Stimulated activated CD4-positive, alpha-beta T cell treated with anti-CD3 and anti-CD28 coated beads, TNF-alpha, amount 100 ng/mL, for 1 hour (primary cell): ENCODE measurements at places on chromosomes 5 and 9.

GRCh38 chr9:84513473-84513872, 156.1 kb upstream of the NTRK2 start:
- DNase-seq, result no peak

DNA sequence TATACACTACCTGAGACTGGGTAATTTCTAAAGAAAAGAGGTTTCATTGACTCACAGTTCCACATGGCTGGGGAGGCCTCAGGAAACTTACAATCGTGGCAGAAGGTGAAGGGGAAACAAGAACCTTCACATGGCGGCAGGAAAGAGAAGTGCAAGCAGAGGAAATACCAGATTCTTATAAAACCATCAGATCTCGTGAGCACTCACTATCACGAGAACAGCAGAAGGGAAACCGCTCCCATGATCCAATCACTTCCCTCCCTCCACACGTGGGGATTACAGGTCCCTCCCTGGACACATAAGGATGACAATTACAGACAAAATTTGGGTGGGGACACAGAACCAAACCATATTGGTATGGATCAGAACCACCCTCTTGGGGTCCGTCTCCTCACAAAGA, 44.2 kb upstream of the SPIN1 start:
- DNase-seq, result no peak

- DNase-seq, result no peak
Measured at GRCh38 chr5:104361932-104362331, 799.3 kb upstream of the NUDT12 start.

DNA sequence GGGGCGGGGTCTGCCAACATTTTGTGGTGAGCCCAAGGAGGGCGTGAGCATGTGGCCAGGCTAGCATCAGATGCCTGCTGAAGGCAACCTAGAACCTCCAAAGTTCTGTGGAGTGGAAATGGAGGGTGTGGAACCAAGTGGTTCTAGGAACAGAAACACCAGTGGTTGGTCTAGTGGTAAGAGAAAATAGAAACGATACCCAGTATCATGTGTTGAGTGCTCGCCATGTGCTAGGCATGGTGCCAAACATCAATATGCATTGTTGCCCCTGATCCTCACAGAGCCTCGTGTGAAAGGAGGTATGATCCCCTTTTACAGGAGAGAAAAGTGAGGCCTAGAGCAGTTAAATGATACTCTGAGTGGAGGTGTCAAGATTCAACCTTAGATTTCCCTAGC, 31.5 kb upstream of the MVB12B start:
- no peak for DNase-seq

DNA sequence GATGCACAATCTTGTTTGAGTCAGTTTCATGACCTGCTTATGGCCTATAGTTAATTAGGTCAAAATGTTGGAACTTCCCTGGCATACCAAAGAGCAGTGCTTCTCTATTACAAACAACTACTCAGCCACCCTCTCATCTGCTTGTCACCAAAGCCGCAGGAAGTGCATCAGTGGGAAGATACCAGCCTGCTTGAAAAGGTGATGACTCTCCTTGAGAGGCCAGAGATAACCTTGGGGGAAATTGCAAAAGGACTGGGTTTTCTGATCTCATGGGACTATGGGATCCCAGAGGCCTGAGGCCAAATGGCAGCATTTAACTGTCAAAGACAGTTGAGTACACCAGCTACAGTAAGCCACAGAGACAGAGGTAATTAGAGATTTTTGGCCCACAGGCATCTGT, 69.9 kb downstream of the C9orf57 start:
- no peak for DNase-seq

GRCh38 chr9:88936668-88937067, 54.6 kb upstream of the S1PR3 start:
- no peak for DNase-seq

DNA sequence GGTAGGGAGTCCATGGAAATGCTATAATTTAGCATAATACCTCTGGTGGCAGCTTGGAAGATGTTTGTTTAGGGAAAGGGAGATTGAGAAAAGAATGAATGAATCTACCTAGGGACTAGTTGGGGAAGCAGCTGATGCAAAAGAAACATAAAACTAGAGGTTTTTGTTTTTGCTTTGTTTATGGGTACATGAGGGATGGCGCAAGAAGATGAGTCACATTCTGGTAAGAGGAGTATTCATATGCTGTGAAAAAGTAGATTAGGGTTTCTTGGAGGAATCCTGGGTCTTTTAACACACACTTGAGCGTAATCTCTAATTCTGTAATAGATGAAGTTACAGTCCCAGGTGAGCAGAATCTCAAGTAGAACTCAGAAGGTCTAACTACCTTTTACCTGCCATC, 17.1 kb downstream of the C9orf43 start:
- no peak for DNase-seq

- no peak for DNase-seq
Measured at GRCh38 chr5:171840711-171841522, 55.3 kb downstream of the SMIM23 start.

DNA sequence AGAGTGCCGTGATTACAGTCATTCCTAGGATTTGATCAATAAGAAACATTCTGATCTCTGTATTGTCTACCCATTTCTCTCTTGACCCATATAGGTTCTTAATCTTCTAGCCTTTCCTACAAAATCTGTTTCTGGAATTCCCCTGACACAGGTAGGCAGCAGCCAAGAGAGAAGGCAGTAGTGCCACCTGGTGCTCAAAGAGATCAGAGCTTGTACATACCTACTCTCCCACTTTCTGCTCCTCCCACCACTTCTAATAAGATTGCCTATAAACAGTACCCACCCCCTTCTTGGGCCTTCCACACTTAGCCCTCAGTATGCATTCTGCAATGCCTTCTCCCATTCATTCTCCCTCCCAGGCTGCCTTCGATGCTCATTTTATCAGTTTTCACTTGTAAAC, 117.4 kb upstream of the RORB start:
- no peak for DNase-seq

GRCh38 chr9:86470326-86470725, 116.1 kb upstream of the TUT7 start:
- no peak for DNase-seq

DNA sequence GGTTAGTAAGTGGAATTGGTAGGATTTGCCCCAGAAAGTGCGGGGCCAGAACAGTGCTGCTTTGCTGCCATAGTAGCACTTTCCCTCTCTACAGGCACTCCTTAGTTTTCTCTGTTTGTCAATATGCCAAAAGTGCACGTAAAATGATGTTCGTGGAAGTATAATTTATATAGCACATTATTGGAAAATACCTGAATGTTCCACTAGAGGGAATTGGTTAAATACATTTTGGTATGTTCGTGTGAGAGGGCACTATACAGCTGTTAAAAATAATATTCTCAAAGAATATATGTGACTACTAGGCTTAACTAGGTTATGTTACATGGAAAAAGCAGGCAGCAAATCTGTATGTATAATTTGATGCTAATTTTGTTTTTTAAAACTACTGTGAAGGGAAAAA, 184.0 kb upstream of the GDNF start:
- DNase-seq, result no peak

- no peak for DNase-seq
Measured at GRCh38 chr5:144191998-144192397, 21.3 kb downstream of the KCTD16 start.
